Stimulated activated CD4-positive, alpha-beta T cell treated with anti-CD3 and anti-CD28 coated beads, Interleukin-15, amount 100 ng/mL, for 1 hour (primary cell): ENCODE measurements at places on chromosomes 12 and 14.

GRCh38 chr12:27970401-27971120 lies 2.0 kb downstream of the PTHLH start:
- no peak for DNase-seq

DNA sequence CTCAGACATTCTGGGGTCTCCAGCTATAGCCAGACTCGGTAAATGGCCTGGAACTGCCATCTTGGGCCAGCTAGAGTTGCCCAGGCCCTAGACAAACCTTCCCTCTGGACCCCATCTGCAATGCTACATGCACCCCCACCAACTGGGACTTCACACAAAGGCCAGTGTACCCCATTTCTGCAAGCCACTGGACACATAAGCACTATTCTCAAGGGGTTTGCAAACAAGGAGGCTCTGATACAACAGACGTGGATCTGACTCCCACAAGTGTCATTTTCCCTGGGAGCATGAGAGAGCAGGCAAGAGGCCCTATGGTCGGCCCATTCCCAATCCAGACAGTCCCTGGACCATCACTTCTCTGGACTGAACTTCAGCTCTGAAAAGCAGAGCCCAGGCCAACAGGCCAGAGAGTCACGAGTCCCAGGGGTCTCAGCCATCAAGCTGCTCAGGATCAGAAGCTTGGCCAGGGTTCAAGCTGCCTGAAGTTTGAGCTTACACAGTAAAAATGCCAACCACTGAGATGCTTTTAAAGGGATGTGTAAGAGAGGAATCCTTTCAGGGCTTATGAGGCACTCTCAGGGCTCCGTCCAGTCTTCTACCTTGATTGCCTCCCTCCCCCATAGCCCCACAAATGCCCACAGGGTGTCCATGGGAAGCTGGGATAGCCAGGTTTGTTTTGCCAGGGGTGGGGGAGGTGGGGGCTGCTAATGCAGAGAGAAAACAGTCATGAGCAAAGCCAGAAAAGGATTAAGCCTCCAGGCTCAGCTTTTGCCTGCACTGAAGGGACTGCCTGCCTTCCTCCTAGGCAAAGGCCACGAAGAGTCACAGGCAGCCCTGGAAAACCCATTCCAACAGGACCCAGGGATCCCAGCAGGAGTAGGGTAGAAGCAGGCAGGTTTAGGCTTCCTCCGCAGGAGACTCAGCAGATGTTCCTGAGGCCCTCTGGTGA lies 31.7 kb upstream of the PNMA1 start:
- DNase-seq: no peak

GRCh38 chr12:115004470-115005146 lies 320.6 kb upstream of the TBX3 start:
- no peak for DNase-seq

- no peak for DNase-seq
These were observed 133.2 kb upstream of the NOVA1 start for GRCh38 chr14:26730929-26731618.

DNA sequence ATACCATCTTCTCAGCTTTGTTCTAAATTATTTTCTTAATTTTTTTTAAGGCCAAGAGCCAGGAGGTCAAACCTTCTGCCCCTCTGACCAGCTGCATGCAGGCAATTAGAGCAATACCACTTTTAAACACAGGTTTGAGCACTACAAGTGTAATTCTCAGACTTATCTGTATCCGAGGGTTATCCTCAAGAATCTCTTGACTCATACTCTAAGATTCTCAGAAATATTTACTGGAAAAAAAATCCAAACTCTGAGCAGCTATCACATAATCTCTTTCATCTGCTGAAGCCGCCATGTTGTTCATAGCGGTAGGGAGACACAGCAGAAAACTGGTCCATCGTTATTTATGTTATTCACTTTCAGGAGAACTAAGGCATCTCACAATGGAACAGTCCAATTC lies 27.4 kb upstream of the PTHLH start:
- no peak for DNase-seq

- DNase-seq: no peak
These were observed 6.7 kb downstream of the PSEN1 start for GRCh38 chr14:73143003-73143402.

- no peak for DNase-seq
These were observed 17.8 kb downstream of the AACS start for GRCh38 chr12:125083072-125083471.

- DNase-seq: no peak
These were observed 269.0 kb upstream of the RPL10L start for GRCh38 chr14:46920542-46920941.

DNA sequence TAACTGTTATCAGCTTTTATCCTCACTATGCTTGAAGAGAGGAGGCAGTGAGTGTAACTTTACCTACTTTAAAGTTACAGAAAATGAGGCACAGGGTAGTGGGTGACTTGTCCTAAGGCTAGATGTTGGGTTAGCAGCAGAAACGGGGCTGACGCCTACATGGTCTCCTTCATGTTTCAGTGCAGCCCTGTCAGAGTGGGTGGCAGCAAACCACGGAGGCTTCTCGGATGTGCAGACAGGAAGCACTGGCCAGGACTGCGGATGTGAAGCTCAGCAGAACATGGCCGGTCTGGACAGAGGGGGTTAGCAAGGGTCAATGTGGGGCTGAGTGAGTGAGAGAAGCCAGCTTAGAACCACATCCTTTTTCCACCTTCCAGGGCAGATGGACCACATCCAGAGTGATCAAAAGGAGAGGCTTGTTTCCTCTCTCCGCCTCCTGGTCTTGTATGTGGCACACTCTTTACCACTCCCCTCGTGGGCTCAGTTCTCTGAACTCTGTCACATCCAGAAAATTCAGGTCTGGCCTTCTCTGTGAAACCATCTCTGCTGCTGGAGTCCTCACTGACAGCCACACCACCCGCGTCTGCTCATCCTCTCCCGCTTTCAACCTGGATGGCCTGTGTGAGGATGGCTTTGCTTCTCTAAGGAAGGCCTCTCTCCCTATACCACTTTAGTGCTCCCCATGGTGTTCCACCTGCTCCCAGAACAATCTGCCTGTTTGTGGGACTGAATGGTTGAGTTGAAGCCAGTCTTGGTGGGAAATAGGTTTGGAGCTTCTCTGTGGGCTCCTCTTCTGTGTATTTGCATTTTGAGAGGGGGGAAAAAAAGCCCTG lies 14.1 kb downstream of the SUSD6 start:
- peak; percentile 42 for DNase-seq

- no peak for DNase-seq
These were observed 80.6 kb downstream of the MAP1LC3B2 start for GRCh38 chr12:116639765-116640164.

- DNase-seq: no peak
These were observed 111.3 kb downstream of the DYRK2 start for GRCh38 chr12:67759829-67760228.

GRCh38 chr12:114152890-114153289 lies 186.8 kb upstream of the RBM19 start:
- DNase-seq: no peak

GRCh38 chr12:124713041-124713435 lies 145.6 kb upstream of the NCOR2 start:
- DNase-seq: no peak

DNA sequence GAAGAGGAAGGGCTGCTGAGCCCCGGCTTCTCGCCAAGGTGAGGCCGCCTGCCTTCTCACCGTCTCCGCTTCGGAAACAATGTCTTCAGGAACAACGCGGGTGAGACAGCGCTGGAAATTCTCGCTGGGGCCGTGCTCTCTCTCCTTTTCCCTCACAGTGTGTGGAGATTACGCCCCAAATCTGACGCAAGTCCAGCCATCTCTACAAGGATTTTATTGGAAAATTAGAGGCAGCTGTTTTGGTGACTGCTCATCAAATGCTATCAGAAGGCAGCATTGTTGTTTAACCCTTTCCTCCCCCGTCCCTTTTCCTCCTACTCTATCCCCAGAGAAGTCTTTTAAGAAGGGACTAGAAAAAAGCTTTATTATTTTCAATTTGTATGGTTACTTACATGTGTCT lies 53.5 kb downstream of the PIWIL1 start:
- no peak for DNase-seq

DNA sequence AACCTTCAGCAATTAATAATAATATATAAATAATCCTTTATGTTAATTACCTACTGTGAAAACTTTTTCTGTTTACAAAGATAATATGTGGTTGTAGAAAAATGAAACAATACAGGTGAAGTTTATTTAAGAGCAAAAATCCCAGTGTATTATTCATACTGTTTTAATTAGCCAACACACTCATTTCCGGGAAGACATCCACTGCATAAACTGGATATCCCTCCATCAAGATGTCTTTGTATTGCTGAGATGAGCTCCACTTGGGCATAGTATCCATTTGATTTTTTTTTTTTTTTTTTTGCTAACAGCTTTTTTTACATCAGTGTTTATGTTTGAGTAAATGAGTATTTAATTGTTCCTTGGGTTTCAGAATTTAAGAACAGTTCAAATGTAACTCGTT lies 13.7 kb upstream of the DERA start:
- no peak for DNase-seq

DNA sequence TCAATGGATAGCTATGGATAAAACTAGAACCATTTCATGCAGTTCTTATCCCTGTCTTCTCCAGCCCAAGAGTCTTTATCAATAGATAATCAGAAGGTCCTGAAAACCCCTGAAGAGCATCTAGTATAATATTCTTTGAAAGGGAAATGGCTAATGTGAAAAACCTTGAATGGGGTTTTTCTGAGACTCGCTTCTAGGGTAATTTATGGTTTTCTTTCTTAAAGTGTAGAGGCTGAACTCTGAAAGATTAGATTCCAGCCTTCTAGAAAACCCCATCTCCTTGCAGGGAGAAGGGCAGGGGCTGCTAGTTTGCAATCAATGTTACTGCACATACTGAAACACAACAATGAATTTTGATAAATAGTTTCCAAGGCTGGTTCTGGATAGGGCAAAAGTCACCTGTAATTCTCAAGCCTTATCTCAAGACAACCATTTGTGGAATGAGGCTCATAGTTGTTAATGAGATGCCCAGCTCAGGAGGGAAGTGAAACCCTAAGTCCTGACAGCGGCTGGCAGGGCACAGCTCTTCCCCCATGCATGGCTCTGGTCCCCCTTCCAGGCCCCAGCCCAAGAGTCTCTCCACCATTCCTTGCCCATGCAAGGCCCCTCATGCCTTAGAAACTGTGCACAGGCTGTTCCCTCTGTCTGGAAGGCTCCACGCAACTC lies 33.7 kb upstream of the PYGL start:
- no peak for DNase-seq

DNA sequence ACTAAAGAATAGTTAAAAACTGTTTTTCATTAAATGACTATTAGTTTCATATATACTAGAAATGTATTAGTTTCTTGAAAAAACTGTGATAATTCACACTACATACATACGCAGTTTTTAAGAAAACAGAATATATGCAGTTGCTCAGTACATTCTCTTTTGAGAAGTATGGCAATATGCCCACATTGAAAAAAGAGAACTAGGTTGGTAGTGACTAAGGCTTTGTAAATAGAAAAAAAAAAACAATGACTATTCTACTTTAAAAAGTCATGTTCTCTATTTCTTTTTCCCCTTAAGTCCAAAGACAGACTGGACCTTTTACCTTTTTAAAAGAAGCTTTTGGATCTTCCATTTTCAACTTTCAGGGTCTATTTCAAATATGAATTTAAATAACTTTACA lies 25.0 kb downstream of the SNX6 start:
- DNase-seq: no peak
